ENCODE measurements at places on chromosomes 6 and 20.
A peak's percentile ranks its signal among the peaks of the same experiment; 100 is the strongest.

- no peak for DNase-seq
Observed at GRCh38 chr20:59835448-59836395, 97.7 kb downstream of the SYCP2 start.

GRCh38 chr6:129980821-129981220 is 37.6 kb upstream of the L3MBTL3 start:
- peak; percentile 64 for DNase-seq

GRCh38 chr6:1426416-1426815 is 37.0 kb downstream of the FOXF2 start:
- no peak for DNase-seq

GRCh38 chr20:6818033-6818808 is 50.7 kb downstream of the BMP2 start:
- no peak for DNase-seq

DNA sequence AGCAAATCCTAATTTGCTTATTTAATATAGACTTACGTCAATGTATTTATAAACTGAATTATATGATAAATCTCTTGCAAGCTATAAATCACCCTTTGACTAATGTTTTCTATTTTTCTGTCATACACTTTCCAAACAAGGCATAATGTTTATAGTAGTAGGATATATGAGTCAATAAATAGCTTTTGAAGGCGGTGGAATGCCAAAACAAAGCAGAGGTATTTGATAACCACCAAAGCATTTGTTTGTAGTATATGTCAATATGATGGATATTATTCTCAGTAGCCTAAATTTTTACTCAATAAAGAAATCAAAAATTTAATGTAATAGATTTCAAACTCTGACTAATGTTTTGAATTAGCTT is 1354.6 kb downstream of the HACE1 start:
- peak; percentile 39 for DNase-seq

DNA sequence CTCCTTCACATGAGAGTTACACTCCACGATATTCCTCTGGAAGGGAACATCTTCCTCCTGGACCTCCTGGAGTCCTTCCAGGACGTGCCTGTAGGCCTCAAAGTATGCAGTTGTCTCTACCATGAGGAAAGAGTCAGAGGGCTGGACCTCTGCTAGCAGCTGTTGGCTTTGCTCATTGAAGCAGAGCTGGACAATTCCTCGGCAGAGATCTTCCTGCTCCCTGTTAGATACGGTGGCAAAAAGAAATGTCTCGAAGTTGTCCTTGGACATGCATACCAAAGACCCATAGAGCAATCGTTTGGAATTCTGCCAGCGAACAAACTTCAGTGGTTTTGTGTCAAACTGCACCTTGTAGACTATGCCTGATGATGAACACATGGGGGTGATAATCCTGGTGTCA is 7.7 kb downstream of the ZNFX1 start:
- no peak for DNase-seq

DNA sequence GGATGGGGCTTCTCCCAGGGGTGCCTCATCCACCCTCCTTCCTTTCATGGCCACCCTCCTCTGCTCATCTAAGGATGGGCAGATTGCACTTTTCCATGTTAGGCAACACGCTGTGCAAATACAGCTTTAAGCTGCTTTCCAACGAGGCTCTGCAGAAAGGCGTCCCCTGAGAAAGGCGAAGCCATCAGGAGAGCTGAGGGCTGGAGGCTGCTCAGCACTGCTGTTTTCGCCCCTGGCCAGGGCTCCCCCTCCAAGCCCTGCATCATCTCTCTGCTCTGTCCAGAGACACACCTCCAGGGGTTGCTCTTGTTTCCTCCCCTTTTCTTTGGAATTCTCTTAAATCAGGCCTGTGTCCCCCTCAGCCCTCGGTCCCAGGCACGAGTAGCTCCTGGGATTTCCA is 526.1 kb downstream of the CDH26 start:
- DNase-seq: no peak
